Activated CD4-positive, alpha-beta memory T cell treated with anti-CD3 and anti-CD28 coated beads, Interleukin-2, amount 10 ng/mL, durations not matched to agents 7 days and 5 days (primary cell): ENCODE measurements at places on chromosomes 16 and 17. TPM values are rescaled to one million over a fixed set of nuclear protein-coding genes. Genes with fewer than 3 reads are reported as not detected.

PRSS36 gene
- total RNA-seq: 0.58 TPM

SPIRE2 gene
- total RNA-seq: 1.6 TPM

PRRT2 gene
- total RNA-seq: 0.91 TPM

ARRB2 gene
- 372 TPM for total RNA-seq

SLC16A11 gene
- total RNA-seq: 0.73 TPM

SLC6A2 gene
- total RNA-seq: not detected

DRC3 gene
- not detected for total RNA-seq

CIAO2B gene
- 121 TPM for total RNA-seq

C16orf92 gene
- total RNA-seq: not detected

NPIPB13 gene
- 9.8 TPM for total RNA-seq

C17orf78 gene
- total RNA-seq: not detected

EVPLL gene
- not detected for total RNA-seq

COG8 gene
- total RNA-seq: 30.6 TPM

KRTAP4-4 gene
- total RNA-seq: not detected

OR3A3 gene
- total RNA-seq: not detected

RASD1 gene
- total RNA-seq: 2.0 TPM
